Stimulated activated CD8-positive, alpha-beta memory T cell treated with anti-CD3 and anti-CD28 coated beads, Interleukin-4, amount 100 ng/mL, for 4 hours (primary cell): ENCODE measurements at places on chromosomes 6 and 20.

GRCh38 chr6:22682979-22683378, 113.6 kb downstream of the HDGFL1 start:
- DNase-seq = no peak

- DNase-seq = no peak
These were observed 6.6 kb upstream of the ZBTB22 start for GRCh38 chr6:33324125-33324524.

DNA sequence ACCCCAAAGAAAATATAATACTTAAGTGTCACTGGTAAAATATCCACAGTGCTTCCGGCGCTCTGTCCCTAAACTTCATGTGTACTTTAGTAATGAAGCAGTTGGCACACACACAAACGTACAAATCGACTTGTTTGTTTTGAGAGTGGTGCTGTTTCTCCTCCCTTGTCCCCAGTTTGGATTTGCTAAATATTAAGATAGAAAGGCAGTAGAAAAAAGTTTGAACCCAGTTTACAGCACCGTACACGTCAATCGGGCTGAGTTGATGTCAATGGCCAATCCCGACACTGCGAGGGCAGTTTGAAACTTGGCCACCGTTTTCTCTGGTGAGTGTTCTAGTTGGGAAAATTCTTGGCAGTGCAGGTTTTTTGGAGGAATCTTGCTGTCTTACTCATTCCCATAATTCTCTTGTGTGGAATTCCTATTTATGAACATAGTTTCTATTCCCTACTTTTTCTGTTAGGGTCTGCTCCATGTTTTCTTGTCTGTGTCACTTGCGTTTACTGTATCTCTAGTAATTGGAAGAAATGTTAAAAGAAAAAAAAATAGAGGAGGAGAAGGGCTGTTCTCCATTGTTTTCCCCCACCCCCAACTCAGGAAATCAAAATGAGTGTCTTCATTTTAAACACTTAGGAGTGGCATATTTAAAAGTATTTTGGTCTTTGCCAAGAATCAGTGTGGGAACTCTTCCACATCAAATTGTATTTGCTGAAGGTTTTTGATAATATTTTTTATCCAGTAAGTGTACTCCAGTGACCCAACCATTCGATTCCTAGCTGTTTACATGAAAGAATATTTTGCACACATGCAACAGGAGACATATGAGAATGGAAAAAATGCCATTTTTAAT, 72.3 kb downstream of the OR2B2 start:
- DNase-seq = no peak

- no peak for DNase-seq
These were observed 3.6 kb upstream of the KIF25 start for GRCh38 chr6:167993831-167994230.

DNA sequence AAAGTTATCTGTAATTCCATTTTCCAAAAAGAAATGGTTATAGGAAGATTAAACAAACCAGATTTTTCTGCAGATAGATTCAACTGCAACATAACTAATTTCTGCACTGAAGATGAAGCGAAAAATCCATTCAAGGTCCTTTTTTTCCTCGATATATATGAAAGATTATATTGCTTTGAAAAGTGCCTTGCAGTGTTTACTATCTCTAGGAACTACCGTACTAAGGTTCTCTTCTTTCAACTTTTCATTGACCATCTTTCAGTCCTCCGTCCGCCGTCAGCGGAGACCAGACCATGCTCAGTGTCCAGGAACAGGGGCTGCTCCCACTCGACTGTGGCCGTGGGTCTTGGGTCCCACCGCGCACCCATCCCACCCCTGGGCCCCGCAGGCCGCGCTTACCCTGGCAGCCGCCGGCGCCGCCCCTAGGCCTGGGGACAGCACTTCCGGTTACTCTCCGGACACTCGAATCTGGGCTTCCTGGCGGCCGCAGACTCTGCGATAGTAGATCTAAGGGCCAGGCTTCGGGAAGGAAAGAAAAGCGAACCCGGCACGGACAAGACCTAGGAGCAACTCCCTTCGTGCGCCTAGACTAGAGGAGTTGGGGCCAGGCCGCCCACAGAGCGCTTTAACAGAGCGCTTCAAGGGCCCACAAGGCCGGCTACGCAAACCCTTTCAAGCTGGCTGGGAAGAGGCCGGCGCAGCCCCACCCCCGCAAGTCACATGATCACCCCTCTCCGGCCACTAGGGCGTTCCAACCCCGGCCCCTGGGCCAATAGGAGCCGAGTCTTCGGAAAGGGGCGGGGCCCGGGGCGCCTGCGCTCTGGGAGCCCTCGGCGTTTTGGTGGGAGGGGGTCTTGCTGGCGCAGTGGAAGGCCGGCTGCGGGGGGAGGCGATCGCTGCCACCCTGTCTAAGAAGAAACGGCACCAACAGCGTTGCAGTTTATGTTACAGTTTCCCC, at the start of gene ZNF322:
TSS of gene ZNF322 (minus strand) at position 705 of the 958 bp plus-strand sequence. CDS start 21,193 bp downstream, outside the sequence.
- peak; percentile 56 for DNase-seq

DNA sequence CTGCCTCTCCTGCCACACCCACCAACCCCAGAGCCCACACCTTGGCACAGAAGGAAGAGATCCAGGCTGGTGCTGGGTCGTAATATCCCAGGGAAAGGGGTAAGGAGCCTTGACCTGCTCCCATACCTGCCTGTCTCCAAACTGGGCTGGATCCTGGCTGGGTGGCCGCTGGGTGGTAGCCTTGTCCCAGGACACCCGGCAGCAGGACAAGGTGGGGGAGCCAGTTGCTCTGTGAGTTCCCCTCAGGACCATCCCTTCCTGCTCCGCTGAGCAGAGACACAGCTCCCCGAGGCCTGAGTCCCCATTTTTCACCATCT, 58.8 kb downstream of the UBE2V1 start:
- no peak for DNase-seq

- no peak for DNase-seq
These were observed 330.2 kb downstream of the EPM2A start for GRCh38 chr6:145405006-145405551.

- DNase-seq = no peak
These were observed 821.9 kb downstream of the GRIK2 start for GRCh38 chr6:102215425-102215824.

DNA sequence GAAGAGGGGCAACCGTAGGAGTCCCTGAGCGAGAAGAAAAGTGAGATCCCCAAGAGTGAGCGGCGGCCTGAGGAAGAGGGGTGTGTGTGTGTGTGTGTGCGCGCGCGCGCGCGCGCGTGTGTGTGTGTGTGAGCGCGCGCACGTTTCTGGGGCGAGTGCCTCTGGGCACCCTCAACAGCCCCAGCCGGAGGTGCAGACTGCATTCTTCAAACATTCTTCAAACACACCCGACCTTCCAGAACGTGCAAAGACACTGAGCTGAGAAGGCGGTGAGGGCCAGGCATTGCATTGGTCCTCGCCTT, 76.2 kb upstream of the FOXP4 start:
- no peak for DNase-seq

- no peak for DNase-seq
These were observed 4.0 kb upstream of the BMP7 start for GRCh38 chr20:57270204-57270984.

DNA sequence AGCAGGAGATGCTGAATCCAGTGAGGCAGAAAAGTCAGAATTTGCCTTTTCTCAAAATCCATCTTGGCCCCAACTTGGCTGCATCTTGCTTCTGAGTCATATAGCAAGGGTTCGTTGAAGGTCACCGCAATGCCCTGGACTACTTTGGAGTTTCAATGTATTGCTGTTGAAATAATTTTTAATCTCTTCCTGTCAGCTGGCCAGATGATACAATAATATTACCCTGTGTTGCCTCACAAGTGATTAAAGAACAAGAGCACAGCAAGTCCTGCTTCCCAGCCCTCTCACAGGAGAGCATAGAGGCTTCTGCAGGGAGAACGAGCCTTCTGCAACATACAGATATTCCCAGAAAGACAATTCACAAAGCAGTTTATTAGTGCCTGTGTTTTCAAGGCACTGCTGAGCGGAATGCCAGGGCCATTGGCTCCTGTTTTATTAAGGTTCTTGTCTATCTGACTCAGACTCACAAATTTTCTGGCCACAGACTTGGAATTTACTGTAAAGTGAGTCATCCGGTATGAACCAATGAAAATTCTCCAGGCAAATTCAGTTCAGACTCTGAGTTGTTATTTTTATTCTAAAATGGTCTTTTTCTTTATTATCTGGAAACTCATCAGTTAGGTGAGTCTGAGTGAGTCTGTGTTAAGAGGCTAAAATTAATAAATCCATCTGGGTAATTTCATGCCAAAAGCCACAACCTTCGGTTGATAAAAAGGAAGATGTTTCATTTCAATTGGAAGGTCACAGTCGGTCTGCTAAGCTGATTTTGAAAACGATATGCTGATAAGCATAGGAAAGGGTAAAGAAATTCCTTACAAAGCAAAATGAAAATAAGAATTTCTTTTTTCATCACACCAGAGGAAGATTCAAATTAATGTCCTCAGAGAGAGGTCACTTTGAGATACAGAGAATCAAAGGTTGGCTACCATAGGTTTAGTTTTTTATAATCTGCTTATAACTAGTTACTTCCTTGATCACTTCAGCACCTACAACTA, 289.4 kb upstream of the STXBP5 start:
- DNase-seq = no peak

DNA sequence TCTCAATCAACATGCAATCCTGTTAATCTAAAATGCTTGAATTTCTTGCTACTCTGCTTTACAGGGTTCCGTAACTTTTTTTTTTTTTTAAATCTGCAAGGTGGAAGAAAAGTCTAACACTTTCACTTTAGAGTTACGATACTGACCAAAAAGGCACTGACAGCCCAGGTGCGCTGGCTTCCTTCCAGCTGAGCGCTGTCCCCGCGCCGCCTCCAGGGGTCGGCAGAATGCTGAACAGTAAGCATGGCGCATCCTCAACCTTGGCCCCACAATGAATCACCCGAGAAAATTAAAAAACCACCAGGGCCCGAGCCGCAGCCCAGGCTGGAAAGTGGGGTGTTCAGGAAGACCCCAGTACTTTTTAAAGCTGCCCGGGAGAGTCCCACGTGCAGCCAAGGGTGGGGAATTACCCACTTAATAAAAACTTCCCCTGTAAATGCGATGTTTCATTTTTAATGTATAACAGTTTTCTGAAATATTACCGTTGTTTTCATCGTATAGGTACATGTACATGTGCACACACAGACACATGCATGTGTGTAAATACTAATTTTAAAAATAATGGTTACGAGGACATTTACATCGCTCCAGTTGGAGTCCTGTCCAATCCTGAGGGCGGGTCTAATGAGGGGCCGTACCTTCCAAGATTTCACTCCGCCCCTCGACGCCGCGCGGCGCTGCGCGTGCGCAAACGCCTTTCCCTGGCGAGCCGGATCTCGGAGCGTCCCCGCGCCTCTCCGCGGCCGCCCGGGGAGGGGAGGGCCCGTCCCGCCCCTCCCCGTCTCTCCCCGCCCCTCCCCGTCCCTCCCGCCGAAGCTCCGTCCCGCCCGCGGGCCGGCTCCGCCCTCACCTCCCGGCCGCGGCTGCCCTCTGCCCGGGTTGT, at the start of gene GINM1:
TSS of gene GINM1 (plus strand) at position 849 of the 883 bp plus-strand sequence. CDS start 40 bp downstream, outside the sequence.
- DNase-seq = peak; percentile 90

DNA sequence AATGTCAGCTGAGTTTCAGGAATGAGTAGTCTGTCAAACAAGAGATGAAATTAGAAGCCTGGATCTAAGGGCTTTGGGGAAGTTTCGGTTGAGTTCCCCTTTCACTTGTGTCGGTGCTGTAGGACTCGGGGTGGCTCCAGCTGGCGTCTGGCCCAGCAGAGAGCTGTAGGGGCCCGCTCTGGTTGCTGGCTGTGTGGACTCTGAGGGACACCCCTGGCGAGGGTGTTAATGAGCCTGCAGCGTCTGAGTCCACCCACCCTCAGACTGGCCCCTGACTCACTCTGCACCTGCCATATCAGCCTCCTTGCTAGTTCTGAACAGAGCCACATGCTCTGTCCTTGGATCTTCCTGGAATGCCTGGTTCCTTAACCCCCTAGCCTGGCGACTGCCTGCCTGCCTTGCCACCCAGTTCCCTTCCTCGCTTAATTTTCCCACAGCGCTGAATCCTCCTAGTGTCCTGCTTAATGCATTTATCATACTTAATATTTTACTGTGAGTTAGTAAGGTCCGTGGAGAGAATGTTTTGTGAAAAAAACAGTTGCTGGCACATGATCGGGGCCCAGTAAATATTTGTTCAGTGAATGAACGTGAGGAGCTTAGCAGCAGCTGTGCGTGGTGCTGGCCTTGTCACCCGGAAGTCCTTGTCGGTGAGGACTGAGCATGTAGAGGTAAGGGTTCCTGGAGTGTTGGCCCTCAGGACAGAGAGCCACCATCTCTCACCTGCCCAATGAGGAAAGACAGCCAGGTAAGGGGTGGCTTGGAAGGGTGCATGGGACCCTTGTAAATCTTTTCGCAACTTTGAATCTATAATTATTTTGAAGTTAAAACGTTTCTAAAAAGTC, 1.6 kb downstream of the DNAJC5 start:
- no peak for DNase-seq

- no peak for DNase-seq
These were observed 556.0 kb upstream of the JAG1 start for GRCh38 chr20:11229772-11230171.

DNA sequence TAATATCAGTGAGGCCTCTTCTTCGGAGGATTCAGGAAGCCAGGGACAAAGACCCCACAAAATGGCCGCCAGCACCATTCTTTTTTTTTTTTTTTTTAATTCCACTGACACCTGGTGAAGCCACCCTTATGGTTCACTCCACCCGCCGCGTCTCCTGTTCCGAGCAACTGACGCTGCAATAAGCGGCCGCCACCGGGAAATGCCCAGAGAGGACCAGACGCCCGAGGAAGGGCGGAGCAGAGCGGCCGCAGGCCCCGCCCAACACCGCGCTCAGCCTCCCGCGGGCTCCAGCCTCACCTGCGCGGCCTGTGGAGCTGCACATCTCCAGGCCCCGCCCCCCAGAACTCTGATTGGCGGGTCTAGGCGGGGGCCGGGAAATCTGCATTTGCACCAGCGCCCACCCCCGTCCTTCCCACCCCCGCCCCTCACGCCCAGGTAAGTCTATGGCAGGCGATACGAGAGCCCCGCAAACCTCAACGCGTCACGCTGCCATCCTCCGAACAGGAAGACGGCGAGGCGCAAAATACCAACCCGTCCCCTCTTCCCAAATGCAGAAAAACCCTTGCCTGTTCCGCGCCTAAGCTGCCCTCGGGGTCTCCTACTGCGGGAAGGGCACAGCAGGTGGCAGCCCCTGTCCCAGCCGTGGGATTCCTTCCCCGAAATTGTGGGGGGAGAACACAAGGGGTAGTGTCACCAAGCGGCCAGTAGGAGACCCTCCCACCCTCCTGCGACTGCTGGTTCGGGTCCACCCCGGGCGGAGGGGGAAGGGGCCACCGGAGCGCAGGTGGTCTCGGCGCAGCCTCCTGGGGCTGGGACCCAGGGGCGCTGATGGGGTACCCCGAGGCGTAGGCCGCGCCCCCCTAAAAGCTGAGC, 960 bp downstream of the ATP9A start:
- DNase-seq = peak; percentile 1

DNA sequence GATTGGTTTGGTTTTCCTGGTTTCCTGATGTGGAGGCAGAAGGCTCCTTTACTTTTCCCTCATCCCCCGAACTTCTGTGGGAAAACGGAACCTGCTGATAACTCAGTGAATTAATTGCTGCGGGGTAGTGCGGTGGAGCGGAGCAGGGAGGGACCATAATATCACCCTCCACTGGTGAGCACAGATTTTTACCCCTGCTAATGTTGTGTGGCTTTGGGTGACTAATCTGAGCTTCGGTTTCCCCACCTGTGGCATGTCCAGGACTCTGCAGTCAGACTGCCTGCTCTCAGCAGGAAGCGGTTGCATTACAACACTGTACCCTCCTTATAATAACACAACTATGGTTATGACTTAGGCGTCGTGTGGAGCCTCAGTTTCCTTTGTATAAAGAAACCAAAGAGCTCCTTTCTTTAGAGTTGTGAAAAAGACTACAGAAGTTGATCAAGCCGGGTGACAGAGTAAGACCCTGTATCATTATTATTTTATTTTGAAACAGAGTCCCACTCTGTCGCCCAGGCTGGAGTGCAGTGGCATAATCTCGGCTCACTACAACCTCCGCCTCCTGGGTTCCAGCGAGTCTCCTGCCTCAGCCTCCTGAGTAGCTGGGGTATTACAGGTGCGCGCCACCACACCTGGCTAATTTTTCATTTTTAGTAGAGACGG, 2.2 kb upstream of the ID1 start:
- no peak for DNase-seq
